BJ (cell line): ENCODE measurements at places on chromosomes 16 and 17.
A peak's percentile ranks its signal among the peaks of the same experiment; 100 is the strongest.

DNA sequence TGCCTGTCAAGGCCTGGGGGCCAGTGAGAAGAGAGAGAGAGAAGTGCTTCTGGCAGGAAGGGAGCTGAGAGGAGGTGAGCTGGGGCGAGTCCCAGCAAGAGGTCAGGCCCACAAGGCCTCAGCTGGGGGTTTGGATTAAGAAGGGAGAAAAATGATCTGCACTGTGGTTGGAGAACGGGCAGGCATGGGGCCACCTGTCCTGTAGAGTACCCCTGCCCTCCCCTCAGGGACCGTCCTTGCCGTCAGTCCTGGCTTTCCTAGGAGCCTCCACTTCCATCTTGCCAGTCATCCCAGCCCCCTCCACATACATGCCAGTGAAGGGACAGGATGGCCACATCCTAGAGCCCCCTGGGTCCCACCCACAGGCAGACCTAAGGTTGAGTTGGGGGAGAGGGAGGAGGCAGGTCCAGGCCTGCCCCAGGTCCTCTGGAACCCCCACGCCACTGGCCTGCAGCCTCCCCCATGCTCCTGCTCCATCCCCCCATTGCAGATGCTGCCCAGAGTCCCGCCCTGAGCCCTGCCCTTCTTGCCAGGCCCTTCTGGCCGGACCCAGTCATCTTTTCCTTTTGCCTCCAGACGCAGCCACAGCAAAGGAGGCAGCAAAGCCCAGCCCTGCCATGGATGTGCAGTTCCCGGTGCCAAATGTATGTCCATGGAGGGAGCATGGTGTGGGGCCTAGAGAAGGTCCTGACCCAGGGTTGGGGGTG is 18.9 kb downstream of the KATNB1 start:
- DNase-seq = no peak

DNA sequence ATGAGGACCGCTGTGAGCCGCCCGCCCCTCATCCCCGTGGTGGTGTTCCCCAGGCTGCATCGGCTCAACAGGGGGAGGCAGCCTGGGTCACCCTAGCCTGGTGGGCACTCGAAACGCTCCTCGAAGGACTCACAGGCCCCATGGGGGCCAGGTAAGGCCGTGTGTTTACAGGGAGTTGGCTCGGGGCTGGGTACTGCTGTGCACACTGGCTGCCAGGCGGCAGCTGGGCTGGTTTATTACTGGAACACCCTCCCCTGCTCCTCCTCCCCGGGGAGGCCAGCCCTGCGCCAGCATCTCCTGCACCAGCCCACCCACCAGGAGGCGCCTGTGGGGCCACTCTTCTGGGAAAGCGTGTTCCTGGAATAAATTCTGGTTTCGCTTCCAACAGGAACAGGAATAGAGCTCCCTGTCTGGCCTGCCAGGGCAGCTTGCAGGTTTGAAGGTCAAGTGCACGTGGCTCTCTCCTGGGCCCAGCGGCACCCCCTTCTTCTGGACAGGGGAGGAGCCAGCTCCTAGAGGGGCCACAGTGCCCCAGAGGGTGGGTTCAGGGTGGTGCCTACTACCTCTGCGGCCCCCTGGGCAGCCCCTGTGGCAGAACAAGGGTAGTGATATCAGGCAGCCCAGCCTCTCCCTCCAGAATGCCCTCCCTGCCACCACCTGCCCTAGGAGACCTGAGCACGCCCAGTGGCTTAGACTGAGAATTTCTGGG is 11.3 kb downstream of the MCRIP1 start:
- no peak for DNase-seq

DNA sequence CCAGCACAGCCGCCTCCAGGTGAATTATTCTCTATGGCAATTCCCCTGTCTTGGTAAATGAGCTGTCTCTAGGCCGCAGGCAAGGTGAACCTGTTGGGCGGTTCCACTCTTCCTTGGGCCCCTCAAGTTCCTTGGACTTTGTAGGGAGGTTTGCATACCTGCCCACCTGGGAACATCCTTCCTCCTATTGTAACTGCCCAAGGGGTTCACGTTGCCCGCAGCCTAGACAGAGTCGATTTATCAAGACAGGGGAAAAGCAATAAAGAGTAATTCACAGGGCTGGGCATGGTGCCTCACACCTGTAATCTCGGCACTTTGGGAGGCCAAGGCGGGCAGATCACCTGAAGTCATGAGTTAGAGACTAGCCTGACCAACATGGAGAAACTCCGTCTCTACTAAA is 122.5 kb downstream of the KCNJ18 start:
- DNase-seq = no peak

GRCh38 chr16:88945473-88945872 is 31.5 kb downstream of the CBFA2T3 start:
- no peak for DNase-seq

GRCh38 chr17:1177016-1177700 is 2.6 kb downstream of the ABR start:
- no peak for DNase-seq

GRCh38 chr17:12070561-12070960 is 49.9 kb downstream of the MAP2K4 start:
- DNase-seq = peak; percentile 43

DNA sequence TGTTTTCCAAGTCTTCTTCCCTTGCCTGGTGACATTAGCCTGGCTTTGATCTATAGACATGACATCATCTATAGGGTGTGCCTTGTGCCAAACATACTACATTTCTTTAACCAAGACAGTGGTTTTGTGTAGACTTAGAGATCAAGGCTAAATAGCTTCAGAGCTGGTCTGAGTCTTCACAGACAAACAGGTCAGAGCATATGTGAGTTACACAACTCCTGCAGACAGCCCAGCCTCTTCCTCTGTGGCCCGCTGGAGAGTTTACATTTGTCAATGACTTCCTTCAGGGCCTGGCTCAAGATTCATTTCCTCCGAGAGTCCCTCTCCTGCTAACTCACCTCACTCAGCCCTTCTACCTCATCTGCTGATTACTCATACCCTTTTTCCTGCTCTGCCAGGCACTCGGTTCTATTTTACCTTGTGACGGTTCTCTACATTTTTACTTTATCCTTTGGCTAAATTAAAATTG is 73.1 kb upstream of the TANC2 start:
- peak; percentile 33 for DNase-seq

DNA sequence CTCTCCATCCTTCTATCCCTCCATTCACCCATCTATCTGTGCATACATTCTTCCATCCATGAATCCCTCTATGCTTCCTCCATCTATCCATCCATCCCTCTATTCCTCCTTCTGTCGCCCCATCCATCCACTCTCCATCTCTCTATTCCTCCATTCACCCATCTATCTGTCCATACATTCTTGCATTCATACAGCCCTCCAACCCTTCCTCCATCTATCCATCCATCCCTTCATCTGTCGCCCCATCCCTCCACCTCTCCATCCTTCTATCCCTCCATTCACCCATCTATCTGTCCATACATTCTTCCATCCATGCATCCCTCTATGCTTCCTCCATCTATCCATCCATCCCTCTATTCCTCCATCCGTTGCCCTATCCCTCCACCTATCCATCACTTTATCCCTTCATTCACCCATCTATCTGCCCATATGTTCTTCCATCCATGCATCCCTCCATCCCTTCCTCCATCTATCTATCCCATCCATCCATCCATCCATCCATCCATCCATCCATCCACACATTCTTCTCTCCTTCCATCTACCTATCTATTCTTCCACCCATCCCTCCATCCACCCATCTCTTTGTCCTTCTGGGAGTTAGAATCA is 272.5 kb upstream of the TNRC6C start:
- no peak for DNase-seq

DNA sequence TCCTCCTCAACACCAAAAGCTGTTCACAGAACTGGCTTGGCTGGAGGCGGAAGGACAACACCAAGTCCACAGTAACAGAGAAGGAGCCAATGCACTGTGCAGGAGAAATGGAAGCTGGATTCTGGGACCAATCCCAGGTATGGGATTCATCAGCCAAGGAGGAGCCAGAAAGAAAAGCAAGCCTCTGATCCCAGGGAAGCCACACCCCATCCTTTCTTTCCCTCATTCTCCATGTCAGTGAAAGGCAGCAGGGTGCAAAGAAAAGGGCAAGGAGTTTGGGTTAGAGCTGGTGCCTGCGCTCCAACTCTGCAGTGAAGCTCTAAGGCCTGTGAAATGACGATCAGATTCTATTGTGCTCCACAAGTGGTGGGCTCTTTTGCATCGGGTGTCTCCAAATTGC is 11.0 kb downstream of the DCAKD start:
- no peak for DNase-seq

DNA sequence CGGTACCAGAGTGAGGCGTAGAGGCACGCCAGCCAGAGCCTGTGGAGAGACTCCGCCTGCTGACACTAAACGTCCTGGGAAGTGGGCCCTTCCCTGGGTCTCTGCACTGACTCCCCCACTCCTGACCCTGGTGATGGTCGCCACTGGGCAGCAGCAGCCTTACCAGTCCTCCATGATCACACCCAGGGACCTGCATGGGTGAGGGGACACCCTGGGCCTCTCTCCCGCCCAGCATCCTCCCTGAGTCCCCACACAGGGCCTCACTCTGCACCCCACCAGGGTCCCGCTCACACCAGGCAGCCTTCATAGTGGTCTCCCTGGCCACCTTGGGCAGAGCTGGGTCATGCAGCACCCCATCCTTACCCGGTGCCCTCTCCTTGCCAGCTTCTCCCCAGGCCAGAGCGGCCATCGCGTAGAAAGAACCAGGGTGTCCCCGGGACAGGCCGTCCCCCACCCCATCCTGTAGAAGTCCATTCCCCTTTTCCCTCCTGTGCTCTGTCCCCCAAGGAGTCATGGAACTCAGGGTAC is 10.7 kb downstream of the RGS11 start:
- DNase-seq = no peak

DNA sequence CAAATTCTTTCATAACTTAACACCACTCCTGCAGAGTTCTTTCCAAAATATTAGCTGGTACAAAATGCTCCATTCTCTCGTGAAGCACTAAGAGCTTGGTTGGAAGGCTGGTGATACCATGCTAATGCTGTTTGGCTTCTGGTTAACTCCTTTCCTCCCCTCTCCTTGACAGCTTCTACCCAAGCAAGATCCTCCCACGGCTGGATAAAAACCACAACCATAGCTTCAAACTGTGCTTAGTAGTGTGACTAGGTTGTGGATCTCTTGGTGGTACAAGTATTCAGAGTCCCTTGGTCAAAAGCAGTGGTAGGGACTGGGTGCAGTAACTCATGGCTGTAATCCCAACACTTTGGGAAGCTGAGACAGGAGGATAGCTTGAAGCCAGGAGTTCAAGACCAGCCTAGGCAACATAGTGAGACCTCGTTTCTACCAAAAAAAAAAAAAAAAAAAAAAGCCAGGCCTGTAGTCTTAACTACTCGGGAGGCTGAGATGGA is 2.3 kb downstream of the PHAF1 start:
- DNase-seq = no peak
